WTC11 (cell line): ENCODE measurements at places on chromosomes 5 and 9. TPM values are rescaled to one million over a fixed set of nuclear protein-coding genes. Genes with fewer than 3 reads are reported as not detected.

DNA sequence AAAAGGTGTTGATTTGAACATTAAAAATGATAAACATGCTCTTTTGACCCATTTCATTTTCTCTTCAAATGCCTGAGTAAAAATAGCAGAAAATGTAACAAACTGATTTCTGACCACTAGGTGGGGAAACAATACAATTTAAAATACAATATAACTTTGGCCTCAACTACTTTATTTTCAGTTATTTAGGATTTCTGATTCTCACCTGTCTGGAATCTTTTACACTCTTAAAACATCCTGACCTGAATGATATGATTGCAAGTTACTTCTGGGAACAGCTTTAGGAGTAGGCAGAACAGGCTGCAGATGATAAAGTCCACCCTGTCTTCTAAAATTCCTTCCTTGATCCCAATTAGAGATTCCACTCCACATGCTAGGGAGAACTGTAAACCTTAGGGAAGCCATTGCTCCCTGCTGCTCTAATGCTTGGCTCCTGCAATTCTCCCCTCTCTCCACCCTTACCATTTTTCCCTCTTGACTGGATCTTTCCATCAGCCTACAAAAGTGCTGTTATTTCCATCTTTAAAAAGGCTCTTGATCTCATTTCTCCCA, 70.3 kb downstream of the FYB1 start:
- H3K27me3 ChIP-seq, result no peaks in the 10 kb centered on the region
- no peaks in the 10 kb centered on the region for H3K36me3 ChIP-seq
- peaks cover 16% of the 10 kb centered on the region for H3K4me1 ChIP-seq

- no peak for DNase-seq
- H3K36me3 ChIP-seq, result no peaks in the 10 kb centered on the region
- peaks cover 17% of the 10 kb centered on the region for H3K4me1 ChIP-seq
- no peak overlapping the region for H3K27ac ChIP-seq
- no peaks in the 10 kb centered on the region for H3K27me3 ChIP-seq
Measured at GRCh38 chr9:105098370-105098769, 146.1 kb upstream of the SLC44A1 start.

GRCh38 chr5:112604732-112605630, 132.7 kb upstream of the APC start:
- H3K4me3 ChIP-seq, result no peak overlapping the region
- H3K27me3 ChIP-seq, result no peaks in the 10 kb centered on the region
- no peaks in the 10 kb centered on the region for H3K36me3 ChIP-seq
- no peak for DNase-seq
- no peak overlapping the region for H3K27ac ChIP-seq
- peaks cover 20% of the 10 kb centered on the region for H3K4me1 ChIP-seq

The TXNDC8 gene
- not detected in 3 replicates for total RNA-seq

The ANKRD20A1 gene
- total RNA-seq, result 0.27 to 0.37 TPM in 2 of 3 replicates, not detected in the other

The LECT2 gene
- total RNA-seq, result not detected in 3 replicates
